ENCODE measurements at places on chromosomes 3 and 15.

DNA sequence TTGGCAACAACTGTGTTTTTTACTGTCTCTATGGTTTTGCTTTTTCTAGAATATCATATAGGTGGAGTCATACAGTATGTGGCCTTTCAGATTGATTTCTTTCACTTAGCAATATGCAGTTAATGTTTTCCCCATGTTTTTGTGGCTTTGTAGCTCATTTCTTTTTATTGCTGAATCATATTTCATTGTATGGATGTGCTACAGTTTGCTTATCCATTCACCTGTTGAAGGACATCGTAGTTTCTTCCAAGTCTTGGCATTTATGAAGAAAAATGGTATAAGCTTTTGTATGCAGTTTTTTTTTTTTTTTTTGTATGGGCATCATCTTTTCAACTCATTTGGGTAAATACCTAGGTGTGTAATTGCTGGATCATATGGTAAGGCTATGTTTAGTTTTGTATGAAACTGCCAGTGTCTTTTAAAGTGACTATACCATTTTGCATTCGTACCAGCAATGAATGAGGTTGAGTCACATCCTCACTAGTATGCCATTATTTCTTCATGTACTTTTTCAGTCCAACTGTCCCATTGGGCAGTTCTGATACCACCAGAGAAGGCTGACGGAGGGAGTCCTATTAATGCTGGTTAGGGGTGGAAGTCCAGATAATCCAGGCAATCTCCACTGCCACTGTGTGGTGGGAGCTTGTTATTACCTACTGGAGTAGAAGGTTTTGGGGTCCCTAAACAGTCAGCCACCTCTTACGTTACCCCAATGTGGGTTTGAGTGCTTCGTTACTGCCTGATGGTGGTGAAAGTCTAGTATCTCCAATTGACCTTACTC lies 210.5 kb downstream of the DOCK3 start:
- no peak for DNase-seq

- DNase-seq, result no peak
Observed at GRCh38 chr3:187769771-187770170, 24.5 kb upstream of the BCL6 start.

- no peak for DNase-seq
Observed at GRCh38 chr3:39801216-39801615, 8.2 kb upstream of the MYRIP start.

GRCh38 chr3:116709479-116709878 lies at the start of gene TUSC7:
Gene TUSC7 (plus strand): TSS chr3:116709779.
- DNase-seq, result no peak

DNA sequence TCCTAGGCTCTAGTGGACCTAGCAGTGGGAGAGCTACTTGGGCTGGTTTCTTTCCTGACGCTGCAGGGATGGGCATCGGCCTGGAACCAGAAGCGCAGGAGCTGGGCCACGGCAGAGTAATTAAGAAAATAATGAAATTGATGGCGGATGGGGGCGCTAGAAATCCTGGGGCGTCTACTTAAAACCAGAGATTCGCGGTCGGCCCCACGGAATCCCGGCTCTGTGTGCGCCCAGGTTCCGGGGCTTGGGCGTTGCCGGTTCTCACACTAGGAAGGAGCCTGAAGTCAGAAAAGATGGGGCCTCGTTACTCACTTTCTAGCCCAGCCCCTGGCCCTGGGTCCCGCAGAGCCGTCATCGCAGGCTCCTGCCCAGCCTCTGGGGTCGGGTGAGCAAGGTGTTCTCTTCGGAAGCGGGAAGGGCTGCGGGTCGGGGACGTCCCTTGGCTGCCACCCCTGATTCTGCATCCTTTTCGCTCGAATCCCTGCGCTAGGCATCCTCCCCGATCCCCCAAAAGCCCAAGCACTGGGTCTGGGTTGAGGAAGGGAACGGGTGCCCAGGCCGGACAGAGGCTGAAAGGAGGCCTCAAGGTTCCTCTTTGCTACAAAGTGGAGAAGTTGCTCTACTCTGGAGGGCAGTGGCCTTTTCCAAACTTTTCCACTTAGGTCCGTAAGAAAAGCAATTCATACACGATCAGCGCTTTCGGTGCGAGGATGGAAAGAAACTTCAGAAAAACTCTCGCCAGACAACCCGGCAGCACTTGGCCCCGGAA lies 6.1 kb downstream of the SOX14 start:
- no peak for DNase-seq

DNA sequence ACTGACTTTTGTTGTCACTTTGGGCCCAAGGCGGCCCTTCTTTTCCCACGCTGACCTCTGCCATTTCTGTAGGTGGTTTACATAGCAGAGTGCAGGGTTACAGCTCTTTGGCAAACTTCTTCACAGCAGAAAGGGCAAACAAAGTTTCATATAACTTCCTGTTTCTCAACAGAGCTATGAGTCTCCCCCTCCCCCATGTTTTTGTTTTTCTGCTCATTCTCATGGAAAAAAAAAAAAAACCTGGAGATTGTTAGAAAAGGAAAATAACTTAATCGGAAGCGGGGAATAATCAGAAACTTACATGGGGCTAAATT lies 342.0 kb upstream of the NR2F2 start:
- DNase-seq, result no peak

DNA sequence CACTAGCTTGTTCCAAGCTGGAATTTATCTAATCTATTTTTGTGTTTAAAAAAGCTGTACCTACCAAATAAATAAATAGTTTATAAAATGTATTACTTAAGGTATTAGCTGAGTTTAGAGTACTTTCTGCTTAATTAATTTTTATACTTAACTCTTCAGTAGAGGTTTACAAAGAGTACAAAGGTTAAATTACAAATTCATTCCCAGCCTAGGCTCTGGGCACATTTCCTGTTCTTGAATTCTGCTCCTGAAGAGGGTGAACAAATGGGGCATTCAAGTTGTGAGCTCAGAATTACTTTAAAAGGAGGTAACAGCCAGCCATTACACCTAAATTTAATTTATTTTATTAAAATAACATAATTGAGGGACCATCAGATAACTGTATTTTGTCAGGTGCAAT lies 26.4 kb downstream of the MKRN2 start:
- no peak for DNase-seq

- DNase-seq, result no peak
Observed at GRCh38 chr3:9891072-9891622, 737 bp downstream of the JAGN1 start.

DNA sequence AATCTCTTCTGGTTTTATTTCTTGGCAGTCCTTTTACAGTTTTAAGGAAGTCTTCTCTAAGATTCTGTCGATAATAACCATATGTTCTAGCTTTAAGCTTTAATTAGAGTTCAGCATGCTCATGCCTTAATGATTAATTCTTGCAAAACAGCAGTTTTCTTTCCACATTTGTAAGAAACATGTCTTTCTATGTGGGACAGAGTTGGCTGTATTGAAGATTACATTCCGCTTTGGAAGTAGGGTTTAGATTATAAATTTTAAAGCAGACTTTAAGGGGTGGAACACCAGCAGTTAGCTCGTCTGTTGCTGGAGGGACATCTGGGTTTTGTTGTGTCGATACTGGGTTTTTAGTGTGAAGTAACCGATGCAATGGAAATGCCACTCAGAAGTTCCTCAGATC lies 35.3 kb downstream of the SQOR start:
- DNase-seq, result no peak

DNA sequence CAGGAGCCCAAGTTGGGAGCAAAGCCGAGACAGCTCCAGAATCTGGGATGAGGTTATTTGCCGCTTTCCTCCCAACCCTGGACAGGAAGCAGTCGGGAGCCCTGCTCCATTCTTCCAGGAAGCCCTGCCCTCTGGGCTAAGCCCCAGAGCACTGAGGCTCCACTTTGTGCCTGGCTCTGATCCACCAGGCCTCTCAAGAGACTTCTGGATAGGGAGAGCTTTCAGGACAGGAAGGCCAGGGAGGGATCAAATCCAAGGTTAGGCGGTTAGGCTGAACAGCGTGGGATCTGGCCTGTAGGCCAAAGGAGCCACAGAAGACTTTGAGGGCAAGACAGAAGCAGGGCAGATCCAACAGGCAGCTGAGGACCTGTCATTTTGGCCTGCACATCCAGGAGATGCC lies 835 bp downstream of the STOML1 start:
- DNase-seq, result no peak

- no peak for DNase-seq
Observed at GRCh38 chr15:56047354-56047753, 53.9 kb upstream of the NEDD4 start.

- DNase-seq, result no peak
Observed at GRCh38 chr15:25787855-25788520, 75.1 kb downstream of the ATP10A start.
